Activated naive CD4-positive, alpha-beta T cell treated with anti-CD3 and anti-CD28 coated beads, Interleukin-2, amount 50 U/mL, for 16 hours (primary cell): ENCODE measurements at places on chromosomes 3 and 15.

DNA sequence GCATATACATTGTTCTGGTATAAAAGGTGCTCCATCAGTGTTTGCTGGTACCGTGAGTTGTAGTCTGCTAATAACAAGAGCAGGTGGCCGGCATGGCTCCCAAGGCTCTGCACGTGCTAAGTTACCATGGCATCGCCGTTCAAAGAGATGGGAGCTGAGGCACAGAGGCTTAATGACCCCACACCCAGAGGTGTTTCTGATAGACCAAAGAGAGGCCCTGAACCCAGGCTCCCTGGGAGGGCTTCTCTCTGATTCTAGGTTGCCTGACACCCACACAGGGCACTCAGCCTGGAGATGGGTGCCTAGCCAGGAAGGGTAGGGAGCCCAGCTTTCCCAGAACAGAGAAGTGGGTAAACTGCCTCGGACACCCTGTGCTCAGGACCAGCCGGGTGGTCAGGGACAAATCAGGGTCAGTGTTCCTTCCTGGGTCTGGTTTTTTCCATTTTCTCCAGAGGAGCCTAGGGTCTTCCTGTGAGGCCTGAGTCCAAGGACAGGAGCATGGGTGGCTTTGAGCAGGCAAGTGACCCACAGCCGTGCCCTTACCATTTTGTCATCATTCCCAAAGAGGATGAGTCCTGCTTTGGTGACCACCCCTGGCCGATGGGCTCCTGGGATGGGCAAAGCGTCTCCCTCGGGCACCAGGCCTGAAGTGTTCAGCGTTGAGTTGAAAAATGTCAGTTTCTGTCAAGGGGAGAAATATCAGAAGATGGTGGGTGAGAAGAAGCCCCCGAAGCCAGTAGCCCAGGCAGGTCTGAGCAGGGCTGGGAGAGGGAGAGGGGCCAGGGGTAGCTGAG is 27.3 kb downstream of the ALDH1L1 start:
- DNase-seq = peak; percentile 3

DNA sequence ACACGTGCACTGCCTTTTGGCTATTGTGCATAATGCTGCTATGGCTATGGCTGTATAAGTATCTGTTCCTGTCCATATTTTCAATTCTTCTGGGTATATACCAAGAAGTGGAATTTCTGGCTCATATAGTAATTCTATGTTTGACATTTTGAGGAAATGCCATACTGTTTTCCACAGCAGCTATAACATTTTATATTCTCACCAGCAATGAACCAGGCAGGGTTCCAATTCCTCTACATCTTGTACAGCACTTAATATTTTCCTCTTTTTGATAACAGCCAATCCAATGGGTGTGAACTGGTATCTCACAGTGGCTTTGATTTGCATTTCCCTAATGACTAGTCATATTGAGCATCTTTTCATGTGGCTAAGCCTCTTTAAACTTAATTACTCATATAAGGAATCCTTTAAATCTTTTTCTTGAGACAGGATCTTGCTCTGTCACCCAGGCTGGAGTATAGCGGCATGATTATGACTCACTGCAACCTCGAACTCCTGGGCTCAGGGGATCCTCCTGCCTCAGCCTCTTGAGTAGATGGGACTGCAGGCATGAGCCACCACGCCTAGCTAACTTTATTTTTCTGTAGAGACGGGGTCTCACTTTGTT is 38.1 kb upstream of the IGDCC4 start:
- peak; percentile 46 for DNase-seq

GRCh38 chr3:170357176-170358041 is at the start of gene SKIL:
SKIL (plus strand) TSS chr3:170357715; CDS start chr3:170360332, 2,617 bp downstream.
- peak; percentile 96 for DNase-seq

- no peak for DNase-seq
Measured at GRCh38 chr3:149199474-149199873, 22.2 kb downstream of the CP start.

DNA sequence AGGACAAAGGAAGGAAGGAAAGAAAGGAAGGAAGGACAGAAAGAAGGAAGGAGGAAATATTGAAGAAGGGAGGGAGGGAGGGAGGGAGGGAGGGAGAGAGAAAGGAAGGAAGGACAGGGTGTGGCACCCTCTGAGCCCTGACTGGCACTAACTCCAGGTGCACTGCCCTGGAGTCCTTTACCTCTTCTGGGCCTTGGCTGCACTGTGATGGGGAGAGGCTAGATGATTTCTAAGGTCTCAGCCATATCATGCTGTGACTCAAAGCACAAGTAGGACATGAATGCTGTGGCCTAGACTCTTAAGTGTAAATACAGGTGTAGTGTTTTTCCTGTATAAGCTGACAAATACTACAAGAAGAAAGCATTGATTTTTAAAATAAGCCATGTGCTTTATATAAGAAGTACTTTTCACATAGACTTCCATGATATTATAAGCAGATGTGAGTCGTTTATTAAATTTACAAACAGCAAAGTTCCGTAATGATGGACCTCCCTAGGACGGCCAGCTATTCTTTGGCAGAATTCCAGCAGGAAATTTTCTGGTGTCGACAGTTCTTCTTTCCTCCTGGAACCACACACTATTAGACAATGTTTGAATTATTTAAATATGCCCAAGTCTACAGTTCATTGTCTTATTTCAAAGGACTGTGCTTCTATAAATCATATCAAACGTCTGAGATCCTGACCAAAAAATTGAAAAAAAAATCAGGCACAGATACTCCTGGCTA is 213.8 kb upstream of the C2CD4B start:
- DNase-seq = no peak

GRCh38 chr15:77386626-77387025 is 33.3 kb downstream of the PEAK1 start:
- DNase-seq = no peak

GRCh38 chr3:120848503-120848902 is 59.5 kb upstream of the STXBP5L start:
- no peak for DNase-seq

DNA sequence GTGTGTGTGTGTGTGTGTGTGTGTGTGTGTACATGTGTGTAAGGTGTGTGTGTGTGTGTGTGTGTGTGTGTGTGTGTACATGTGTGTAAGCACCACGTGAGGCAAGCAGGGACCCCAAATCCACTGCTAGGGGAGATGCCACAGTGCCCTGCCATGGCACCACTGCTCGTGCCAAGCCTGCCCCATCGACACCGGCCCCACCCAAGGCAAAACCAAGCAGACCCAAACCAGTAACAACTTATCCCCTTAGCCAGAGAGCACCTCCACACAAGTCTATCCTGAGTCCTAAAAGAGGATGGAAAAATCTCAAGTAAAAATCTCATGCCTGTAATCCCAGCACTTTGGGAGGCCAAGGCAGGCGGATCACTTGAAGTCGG is 45.1 kb downstream of the BDH1 start:
- no peak for DNase-seq

- no peak for DNase-seq
Measured at GRCh38 chr3:143928541-143929255, 42.9 kb upstream of the DIPK2A start.

DNA sequence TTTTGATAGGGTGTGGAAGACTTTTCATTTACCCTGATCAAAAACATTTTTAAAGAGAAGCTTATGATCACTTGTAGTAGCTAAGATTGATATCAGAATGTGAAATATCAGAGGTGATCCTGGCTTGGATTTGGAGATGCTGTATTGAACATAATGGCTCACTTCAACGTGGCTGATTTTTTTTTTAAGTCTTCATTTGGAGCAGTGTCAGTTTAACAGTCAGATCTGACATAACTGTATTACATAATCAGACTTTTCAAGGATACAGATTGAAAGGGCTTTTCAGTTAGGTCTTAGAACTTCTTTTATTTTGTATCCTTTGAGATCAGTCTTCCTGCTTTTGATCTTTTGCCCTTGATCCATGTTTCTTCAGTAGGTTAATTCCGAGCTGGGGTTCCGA is 98.5 kb downstream of the ITPR1 start:
- DNase-seq = no peak

GRCh38 chr3:12773030-12773709 is 14.1 kb upstream of the TMEM40 start:
- DNase-seq = no peak

DNA sequence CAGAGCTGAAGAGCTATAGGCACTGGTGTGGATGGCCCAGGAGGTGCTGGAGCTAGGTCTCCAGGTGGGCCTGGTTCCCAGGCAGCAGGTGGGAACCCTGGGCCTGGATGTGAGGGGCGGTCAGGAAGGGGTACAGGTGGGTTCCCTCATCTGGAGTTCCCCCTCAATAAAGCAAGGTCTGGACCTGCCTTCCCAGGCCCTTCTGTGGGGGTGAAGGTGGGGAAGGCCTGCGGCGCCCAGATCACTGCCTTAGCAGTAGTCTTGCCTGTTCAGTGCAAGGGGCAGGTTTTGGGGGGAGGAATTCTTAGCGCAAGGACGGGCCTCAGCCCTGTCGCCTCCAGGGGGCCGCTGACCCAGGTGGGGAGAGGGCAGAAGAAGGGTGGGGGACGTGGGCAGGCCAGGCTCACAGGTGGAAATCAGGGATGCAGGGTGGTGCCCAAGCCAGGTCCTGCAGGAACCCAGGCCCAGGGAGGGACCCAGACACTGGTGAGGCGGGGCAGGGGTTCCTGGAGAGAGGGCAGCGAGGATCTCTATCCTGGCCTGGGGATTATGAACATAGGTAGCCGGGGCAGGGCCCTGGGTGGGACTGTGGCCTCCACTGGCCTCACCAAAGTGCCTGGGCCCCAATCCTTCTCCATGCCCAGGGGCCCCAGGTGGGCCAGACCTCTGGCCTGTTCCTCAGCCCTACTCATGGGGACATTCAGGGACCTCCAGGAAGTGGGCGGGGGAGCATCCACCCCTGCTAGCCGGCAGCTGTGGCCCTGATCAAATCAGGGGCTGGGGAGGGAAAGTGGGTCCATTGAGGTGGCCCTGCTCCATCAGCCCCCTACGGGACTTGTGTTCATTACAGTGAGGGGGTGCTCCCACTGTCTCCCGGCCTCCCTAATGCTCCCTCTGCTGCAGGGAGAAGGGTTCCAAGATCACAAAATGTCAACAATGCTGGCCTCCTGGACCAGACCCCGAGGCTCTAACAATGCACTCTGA is 25.3 kb downstream of the HDAC11 start:
- DNase-seq = no peak

GRCh38 chr3:100257586-100257985 is 3.2 kb upstream of the TBC1D23 start:
- no peak for DNase-seq

DNA sequence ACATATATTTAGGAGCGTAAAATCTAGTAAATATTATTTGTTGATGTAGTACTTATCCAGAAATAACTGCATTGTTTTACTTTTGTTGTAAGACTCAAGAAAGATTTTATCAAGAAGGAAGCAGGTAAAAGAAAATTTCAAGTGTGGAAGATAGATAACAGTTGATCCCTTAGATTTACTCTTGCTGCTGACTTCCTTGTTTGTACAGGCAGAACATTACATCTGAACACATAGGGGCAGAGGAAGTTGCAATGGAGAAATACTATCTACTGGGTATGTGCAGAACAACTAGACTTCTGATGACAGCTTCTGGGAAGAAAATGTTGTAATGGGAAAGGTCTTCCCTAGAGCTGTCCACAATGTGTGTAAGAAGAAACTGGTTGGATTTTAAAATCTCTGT is 350.6 kb downstream of the NLGN1 start:
- no peak for DNase-seq

DNA sequence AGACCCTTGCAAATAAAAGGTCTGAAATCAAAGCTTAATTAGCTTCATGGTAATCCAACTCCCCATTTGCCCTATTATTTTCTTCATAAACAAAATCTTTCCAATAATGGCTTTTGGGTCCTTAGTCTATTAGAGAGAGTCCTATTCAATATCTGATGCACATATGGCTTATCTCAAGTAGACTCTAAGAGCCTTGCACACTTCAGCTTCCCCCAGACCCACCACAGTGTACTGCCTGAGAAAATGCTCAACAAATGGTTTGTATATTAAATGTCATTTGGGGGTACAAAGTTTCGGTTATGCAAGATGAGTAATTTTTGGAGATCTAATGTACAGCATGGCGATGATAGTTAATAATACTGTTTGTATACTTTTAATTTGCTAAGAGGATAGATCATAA is 28.9 kb downstream of the FSTL1 start:
- DNase-seq = no peak

- no peak for DNase-seq
Measured at GRCh38 chr3:139848660-139849059, 86.3 kb upstream of the CLSTN2 start.

DNA sequence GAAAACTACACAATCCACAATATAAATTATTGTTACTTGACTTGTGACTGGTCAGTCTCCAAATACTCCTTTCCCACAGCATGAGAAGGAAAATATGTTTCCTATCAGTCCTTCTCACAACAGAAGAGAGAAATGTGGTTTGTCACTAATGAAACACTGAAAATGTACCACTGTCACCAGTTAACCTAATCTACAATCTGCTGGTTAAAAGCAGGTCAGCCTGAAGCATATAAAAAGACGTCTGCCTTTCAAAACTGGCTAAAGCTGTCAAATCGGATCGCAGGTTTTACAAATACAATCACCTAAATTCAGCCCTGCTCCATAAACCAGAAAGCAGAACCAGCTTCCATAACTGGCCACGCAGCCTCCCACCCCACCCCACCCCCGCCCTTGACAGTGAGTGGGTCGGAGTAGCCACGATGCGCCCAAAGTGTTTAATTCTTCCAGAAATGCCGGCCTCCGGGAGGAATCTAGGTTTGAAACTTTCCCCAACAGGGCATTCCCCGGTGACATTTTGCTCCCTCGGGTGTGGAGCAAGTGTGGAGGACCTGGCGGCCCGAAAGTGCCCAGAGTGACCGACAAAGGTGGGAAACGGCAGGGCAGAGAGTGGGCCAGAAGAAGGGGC is 682 bp downstream of the ETFA start:
- DNase-seq = no peak

DNA sequence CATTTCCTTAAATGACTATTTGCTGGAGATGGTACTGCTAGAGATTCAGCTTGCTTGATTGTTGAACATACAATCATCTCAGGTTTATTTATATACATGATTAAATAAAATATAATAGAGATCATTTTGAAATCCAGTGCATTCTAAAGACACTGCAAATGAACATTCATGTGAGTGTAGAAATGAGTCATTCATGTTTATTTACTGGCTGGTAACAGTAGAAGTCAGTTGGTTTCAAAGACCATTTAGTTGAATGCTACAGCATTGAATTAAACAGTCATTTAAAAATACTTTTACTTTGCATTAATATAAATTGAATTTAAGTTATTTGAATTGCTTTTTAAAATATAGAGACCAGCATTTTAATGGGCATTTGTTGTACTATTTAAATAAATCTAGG is 551.9 kb upstream of the GOLIM4 start:
- DNase-seq = no peak

- DNase-seq = no peak
Measured at GRCh38 chr3:32078085-32078634, 28.3 kb upstream of the GPD1L start.

- DNase-seq = no peak
Measured at GRCh38 chr15:68314563-68314962, 37.0 kb downstream of the FEM1B start.

DNA sequence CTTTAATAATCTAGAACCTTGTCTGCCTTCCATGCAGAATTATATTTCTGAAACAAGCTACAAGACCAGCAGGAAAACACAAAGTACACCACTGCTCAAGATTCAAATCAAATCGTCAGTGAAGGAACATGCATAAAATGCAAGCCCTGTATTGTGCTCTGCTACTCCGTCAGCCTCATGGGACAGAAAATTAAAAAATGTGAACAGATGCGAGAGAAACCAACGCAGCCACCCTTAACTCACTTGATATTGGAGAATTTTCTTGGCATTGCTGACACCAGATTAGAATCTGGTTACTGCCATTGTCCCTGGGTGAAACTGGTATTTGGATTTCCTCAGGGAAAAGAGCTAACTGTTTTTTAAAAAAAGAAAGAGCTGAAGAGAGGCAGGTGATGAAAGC is 23.6 kb downstream of the ANXA2 start:
- no peak for DNase-seq
